ENCODE measurements at places on chromosomes 7 and 10.
A peak's percentile ranks its signal among the peaks of the same experiment; 100 is the strongest.

GRCh38 chr7:30510124-30511075, 5.8 kb upstream of the GGCT start:
- no peak for DNase-seq

GRCh38 chr10:63573068-63573697, 52.0 kb downstream of the REEP3 start:
- DNase-seq: peak; percentile 44

DNA sequence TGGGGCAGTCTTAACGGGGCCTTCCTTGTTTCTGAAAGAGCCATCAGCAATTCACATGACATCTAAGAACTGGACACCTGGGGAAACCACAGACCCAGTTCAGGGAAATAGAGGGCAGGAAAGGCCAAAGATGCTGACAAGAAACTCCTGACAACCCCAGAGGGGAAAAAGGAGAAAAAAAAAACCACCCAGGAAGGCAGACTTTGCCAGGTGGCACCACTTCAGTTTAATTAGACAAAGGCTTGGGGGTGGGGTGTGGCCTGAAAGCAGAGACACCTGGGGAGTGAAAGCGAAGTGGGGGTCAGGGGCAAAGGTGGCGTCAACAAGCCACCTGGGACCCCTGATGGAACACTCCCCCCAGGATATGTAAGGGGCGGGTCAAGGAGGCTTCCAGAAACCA, 53.6 kb downstream of the RAB11FIP2 start:
- DNase-seq: no peak

GRCh38 chr10:46548498-46549090, 7.9 kb downstream of the GPRIN2 start:
- no peak for DNase-seq

DNA sequence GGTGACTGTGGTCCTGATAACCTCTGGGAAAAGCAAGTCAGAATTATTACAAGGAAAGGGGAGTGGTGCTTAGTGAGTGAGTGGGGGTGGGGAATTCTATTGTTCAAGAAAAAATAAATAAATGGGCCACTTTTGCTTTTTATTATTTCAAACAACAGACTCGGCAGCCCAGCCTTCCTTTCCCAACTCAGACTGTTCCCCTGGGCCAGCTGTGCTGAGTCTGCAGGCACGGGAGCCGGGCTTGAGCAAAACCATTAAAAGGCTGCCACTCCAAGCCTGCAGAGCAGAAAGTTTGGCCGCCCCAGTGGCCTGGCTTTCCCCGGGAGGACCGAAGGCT, 90.0 kb downstream of the PLXNA4 start:
- no peak for DNase-seq

DNA sequence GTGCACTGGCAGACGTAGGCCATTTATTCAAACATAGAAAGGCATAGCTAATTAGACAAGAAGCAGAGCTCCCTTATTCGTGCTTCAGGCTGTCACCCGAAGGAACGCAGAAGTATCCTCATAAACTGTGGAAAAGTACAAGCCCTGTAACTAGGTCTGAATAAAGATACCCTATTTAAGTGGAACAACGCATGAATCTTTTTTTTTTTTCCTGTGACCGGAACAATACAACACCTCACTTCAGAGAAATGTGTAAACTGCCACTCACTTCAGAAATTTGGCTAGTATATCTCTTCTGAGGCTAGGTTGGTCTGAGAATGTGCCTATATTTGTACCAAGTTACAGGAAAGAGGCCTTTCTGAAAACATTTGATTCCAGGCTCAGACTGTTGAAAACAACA, 8.0 kb upstream of the CSTF2T start:
- no peak for DNase-seq

DNA sequence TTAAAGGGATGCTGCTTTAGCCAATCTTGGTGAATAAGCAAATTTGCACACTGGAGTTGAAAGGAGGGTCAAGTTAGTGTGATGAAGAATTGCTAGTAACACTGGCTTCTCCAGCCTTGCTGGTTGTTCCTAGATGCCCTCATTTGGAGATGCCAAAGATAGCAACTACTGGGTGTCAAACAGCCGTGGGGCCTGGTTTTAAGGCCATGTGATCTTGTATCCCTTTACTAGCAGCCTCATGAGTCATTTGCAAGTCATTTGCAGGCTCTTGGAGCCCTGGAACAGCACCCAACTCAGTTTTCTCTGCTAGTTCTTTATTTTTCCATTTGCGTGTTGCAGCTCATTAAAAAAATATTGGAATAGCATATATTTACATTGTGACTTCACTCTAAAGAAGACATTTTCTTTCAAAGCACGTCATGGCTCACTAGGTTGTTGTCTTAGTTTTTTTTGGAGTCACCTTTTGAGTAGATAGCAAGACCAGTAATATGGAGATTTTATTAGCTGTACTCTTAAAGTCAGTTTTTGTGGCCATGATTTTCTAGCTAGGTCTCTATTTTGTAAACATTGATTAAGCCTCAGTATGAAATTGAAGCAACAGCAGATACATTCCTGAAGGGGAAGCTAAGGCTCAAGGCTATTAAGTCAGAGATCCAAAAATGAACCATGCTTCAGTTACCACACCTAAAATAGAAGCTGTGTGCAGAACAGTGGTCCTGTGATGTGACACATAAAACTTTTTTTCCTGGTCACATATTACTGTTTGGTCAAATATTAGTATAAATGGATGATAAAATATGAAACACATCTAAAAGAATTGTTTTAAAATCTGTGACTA, 1.3 kb downstream of the LSMEM1 start:
- peak; percentile 75 for DNase-seq

Data from BJ (cell line).